Stimulated activated CD4-positive, alpha-beta T cell treated with anti-CD3 and anti-CD28 coated beads, TNF-alpha, amount 100 ng/mL, for 4 hours (primary cell): ENCODE measurements at places on chromosomes 2 and 18.

GRCh38 chr2:111982822-111983221, 72.2 kb upstream of the TMEM87B start:
- DNase-seq: no peak

DNA sequence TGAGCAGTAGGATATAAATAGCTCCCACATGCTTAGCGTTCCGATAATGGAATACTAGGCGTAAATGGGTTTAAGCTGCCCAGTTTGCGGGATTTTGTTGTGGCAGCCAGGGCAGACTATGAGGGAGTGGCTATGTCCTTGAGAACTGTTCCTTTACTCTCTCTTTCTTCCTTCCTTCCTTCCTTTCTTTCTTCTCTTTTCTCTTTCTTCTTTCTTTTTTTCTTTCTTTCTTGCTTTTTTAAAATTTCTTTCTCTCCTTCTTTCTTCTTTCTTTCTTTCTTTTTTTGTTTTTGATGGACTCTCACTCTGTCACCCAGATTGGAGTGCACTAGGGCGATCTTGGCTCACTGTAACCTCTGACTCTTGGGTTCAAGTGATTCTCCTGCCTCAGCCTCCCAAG, 9.1 kb upstream of the PRELID3A start:
- DNase-seq: no peak

DNA sequence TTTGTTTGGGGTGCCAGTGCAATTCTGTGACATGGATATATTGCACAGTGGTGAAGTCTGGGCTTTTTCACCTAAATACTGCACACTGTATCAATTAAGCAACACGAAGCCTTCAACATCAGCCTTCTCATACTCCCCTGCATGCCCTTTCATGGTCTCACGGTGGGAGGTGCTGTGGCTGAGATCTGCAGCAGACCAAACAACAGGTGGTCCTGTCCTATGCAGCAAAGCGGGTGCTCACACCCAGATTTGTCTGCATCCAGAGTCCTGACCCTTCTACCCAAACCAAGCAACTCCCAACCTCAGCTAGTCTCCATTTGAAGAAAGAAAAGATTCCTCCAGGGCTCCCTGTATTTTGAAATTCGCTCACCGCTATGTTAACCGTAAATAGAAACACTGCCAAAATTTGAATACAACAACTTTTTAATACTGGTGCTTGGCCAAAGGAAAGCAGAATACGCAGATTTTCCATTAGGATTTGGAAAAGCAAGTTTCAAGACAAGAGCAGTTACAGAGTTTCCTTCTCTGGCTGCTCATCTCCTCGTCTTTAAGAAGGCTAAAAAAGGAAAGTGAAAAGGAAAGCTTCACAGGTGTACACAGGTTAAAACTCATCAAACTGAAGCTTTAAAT, 34.9 kb downstream of the FAM168B start:
- DNase-seq: no peak

DNA sequence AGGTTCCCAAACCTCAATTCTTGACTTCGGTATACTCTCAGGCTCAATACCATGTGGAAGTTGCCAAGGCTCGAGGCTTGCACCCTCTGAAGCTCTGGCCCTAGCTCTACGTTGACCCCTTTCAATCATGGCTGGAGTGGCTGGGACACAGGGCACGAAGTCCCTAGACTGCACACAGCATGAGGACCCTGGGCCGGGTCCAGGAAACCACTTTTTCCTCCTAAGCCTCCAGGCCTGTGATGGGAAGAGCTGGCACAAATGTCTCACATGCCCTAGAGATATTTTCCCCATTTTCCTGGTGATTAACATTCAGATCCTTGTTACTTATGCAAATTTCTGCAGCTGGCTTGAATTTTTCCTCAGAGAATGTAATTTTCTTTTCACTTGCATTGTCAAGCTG, 45.1 kb upstream of the CALCRL start:
- DNase-seq: no peak

GRCh38 chr2:231717281-231718171, 9.2 kb downstream of the PTMA start:
- no peak for DNase-seq

GRCh38 chr2:169659320-169659719, 34.9 kb downstream of the CFAP210 start:
- DNase-seq: no peak

DNA sequence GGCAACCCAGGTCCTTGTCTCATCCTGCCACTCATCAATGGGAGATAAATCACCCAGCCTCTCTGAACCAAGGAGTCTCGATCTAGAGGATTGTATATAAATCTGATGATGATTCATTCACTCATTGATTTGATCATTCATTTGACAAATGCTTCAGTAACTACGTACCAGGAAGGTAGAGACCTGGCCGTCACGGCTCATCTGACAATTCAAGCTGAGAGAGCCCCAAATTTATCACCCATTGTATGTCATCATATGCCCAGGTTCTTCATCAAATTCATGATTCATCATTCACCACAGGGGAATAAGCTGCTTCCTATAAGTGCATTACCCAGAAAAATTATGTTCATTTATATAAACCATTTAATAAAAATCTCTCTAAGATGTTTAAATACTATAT, 116.9 kb downstream of the FAM161A start:
- DNase-seq: no peak

- DNase-seq: no peak
Observed at GRCh38 chr18:4589056-4589800, 134.1 kb upstream of the DLGAP1 start.

GRCh38 chr18:58288921-58289797, 245.1 kb downstream of the NEDD4L start:
- DNase-seq: no peak

GRCh38 chr2:177683661-177684069, 291.1 kb downstream of the AGPS start:
- no peak for DNase-seq

- no peak for DNase-seq
Observed at GRCh38 chr2:54329482-54330161, 73.6 kb upstream of the TSPYL6 start.

- no peak for DNase-seq
Observed at GRCh38 chr18:56284319-56284718, 354.1 kb downstream of the TXNL1 start.

DNA sequence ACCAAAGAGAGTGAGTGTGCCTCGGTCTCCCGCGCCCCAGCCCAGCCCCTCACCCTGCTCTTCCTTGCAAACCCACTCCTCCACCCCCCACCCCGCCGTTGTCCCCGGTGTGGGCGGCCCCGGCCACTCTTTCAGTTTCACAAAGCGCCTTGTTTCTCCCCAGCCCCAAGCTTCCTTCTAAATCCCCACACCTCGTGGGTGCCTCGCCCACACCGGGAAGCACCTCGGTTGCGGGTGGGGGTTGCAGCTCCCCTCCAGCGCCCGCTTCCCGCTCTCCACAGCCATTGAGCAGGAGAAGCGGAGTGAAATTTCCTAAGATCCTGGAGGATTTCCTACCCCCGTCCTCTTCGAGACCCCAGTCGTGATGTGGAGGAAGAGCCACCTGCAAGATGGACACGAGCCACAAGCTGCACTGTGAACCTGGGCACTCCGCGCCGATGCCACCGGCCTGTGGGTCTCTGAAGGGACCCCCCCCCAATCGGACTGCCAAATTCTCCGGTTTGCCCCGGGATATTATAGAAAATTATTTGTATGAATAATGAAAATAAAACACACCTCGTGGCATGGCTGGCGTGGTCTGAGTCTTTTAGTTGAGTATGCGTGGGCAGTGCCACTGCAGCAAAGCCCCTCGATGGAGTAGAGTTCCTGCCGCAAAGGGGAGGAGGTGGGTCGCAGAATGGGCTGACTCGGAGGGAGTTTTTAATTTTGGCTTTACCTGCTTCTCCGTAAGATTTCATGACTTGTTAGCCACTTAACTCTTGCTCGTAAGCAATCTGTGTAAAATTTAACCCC, 848 bp downstream of the TMSB10 start:
- no peak for DNase-seq

- no peak for DNase-seq
Observed at GRCh38 chr2:160614391-160614790, 120.8 kb upstream of the RBMS1 start.

GRCh38 chr2:60297296-60298005, 256.0 kb downstream of the BCL11A start:
- DNase-seq: no peak

DNA sequence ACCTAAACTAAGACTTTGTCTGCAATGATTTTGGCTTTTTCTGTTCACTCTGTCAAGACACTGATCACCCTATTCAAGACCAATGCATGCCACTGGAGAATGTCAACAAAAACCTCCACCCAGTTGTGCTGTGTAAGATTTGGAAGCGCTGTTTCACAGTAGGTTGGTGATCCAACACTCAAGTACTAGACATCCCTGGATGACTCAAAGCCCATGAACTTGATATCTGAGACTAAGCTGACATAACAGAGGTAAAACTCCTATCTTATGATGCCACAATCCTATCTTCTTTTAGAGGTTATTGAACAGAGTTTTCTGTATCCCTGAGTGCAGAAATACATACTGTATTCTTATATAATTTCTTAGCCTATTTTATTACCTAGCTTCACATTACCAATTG, 251.3 kb upstream of the ETAA1 start:
- DNase-seq: no peak

GRCh38 chr2:39529836-39530235, 92.8 kb upstream of the MAP4K3 start:
- no peak for DNase-seq

GRCh38 chr2:127173057-127173456, 47.0 kb downstream of the CYP27C1 start:
- no peak for DNase-seq

DNA sequence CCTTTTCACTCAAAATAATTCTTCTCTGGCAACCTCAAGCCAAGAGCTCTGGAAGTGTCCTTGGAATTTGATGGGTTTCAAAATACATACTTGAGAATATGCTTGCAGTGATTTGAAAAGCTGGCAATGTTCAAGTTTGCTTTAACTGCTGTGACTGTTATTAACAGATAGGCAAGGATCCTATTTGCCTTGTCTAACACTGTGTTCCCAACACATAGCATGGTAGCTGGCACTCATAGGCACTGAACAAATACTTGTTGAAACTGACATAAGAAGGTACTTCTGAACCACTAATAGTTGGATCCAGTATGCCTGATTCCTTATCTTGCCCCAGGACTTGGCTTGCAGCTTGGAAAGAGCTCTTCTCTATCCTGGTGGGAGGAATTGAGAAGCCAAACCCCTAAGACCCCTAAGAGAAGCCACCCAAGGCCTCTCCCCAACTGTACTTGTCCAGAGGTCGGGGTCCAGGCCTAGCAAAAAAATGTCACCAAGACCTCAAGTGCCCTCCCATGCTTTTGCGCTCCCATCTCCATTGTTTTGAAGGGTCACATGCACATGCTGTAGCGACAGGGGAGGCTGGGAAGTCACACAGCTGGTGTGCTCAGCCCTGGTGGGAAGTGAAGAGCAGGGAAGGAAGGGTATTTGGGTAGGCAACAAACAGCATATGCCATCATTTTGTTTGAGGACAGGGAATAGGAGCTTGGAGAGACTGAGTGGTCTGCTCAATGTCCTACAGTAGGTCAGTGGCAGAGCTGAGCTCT, 118.4 kb upstream of the HAAO start:
- DNase-seq: no peak

- DNase-seq: peak; percentile 61
Observed at GRCh38 chr2:96637385-96638143, 548 bp downstream of the KANSL3 start.

GRCh38 chr2:41970988-41971660, 76.7 kb upstream of the PKDCC start:
- DNase-seq: no peak
